ENCODE measurements at places on chromosomes 7 and 10.
A peak's percentile ranks its signal among the peaks of the same experiment; 100 is the strongest.

DNA sequence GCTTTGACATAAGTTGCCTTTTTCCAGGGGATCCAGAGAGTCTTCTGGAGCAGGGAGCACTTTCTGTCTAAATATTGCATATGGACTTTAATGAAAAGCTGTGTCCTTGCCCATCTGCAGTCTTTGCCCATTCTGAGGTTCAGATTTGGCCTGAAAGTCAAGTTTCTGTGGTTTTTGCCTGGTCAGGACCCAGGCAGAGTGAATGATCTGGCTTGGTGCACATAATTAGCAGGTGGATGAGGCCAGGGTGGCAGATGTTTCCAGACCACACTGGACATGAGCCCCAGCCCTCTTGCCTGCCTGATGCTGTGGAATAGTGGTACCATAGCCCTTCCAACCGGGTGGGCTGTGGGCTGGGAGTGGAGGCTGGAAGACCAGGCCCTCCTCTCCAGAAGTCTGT lies 11.0 kb downstream of the HECW1 start:
- DNase-seq = no peak

GRCh38 chr10:17454161-17455014 lies at the start of gene ST8SIA6:
Gene ST8SIA6 (minus strand): TSS chr10:17454595. CDS start chr10:17454255, 340 bp downstream.
- DNase-seq = peak; percentile 40

DNA sequence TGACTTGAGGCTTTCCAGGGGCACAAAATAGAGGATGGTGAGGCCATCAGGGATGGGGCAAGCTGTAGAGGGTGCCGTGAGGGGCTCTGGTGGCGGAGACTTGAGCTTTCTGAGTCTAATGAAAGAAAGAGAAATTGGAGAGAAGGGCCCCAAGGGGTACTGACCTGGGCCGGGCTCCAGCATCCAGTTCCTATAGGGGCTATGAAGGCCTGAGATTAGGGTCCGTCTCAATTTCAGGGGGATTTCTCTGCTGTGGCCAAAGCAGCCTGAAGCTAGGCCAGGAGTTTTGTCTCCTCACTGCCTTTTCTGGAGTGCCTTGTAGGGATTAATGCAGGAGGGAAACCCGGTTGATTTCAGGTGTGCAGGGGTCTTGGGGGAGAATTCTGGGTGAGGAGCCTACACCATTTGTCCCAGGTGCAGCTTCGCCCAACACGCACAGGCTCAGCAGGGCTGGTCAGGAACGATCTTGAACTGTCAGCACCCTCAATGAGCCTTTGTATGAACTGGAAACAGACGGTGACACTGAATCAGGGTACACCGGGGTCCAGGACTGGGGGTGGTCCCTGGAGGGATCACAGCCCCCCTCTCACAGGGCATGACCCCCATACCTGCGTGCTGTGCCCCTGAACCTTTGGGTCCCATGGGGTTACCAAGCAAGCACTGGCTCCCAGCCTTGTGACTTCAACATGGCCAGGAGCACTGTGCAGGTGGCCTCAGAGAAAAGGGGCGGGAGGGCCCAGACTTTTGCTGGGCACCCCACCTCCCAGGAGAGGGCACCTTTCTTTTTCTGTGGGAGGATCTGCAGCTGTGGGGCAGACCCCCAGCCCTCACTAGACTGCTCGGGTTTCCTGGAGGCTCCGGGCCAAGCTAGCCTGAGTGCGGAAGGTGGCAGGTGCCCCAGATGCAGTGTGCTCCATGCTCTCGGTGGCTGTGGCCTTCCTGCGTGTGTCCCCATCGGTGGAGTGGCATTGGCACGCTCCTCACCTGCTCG lies 122.9 kb upstream of the RET start:
- no peak for DNase-seq

DNA sequence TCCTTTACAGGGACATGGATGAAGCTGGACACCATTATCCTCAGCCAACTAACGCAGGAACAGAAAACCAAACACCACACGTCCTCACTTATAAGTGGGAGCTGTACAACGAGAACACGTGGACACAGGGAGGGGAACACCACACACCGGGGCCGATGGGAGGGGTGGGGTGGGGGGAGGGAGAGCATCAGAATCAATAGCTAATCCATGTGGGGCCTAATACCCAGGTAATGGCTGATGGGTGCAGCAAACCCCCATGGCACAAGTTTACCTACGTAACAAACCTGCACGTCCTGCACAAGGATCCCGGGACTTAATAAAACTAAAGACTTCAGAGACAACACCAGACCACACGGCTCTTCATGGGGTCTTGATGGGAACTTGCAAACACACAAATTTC lies 82.2 kb upstream of the DIP2C start:
- no peak for DNase-seq

DNA sequence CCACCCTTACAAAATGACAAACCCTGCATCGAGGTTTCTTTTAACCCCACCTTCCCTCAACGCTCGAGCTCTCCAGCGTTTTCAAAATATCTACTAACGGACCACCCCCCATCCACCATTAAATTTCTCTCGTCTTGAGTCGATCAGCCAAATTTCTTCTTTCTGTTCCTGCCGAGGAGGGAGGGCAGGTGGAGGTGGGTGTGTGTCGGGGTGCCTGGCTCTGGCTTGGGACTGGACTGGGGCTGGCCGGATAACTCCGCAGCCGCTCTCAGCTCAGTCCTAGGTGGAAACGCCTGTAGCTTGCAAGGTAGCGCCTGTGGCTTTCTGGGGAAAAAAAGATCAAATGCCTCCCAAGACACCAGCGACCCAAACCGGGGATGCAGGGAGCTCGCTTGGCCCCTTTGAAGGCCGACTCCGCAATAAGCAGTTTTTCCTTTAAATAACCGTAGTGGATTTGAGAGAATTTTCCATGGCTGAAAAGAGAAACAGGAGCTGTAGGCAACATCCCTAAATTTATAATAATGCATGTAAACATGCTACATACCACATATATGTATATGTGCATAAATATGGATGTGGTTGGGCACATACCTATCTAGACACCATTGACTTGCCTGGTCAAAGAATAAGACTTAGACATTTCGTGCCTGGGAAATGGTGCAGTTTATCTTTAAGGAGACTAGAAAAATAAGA lies 1.9 kb upstream of the TMEM178B start:
- DNase-seq = no peak

DNA sequence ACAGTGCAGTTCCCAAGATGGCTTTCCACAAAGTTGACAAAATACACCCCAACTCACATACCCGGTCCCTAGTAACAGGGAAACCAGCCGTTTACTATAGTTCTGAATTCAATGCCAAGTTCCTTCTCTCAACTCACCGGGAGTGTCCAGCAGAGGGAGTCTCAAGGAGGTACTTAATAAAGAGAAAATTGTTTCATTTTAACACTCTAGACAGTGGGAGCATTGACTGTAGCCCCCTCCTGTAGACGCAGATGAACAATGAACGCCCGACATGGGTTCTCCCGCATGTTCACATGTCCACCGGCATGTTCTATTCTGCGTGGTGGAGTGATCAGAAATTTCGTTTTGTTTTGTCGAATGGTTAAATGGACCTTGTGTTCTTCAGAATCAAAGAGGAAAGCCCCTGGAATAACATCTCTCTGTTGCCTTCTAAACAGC lies 1.9 kb downstream of the HIPK2 start:
- DNase-seq = peak; percentile 51

GRCh38 chr10:108812296-108812695 lies 1111.0 kb downstream of the XPNPEP1 start:
- no peak for DNase-seq

GRCh38 chr10:36683421-36683820 lies 442.0 kb upstream of the ANKRD30A start:
- DNase-seq = no peak

- peak; percentile 63 for DNase-seq
Measured at GRCh38 chr7:151518105-151518946, 1.4 kb downstream of the RHEB start.

DNA sequence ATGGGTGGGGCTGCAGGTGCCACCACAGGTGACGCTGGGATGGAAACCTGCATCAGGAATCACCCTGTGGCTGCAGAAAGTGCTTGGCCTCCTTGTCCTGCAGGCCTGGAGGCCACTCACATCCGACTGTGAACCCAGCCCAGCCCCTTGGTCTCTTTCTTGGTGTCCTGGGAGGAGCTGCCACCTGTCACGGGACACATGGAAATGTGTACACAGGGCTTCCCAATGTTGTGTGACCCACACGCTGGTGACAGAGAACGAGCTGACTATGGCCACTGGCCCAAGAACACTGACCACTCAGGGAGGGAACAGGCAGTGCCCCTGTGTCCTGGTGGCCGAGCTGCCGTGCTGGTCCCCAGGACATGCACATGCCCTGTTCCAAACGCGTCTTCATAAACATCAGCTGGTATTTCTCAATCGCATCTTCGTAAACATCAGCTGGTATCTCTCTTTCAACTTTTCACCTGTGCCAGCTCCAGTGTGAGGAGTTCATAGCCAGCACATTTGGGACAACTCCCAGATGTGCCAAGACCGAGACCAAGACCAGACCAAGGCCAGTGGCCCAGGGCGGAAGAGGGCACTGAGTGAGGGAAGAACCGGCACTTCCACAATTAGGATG lies 57.9 kb upstream of the INPP5A start:
- DNase-seq = no peak

DNA sequence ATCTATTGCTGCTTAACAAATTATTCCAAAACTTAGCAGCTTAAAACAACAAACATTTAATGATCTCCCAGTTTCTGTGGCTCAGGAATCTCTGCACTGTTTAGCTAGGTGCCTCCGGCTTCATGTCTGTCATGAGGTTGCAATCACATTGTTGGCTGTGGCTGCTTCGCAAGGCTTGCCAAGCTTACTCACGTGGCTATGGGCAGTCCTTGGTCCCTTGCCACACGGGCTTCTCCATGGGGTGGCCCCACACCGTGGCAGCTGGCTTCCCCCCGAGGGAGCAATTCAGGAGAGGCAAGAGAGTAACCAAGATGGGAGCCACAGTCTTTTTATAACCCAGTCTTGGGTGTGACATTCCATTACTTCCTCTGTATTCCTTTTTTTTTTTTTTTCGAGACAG lies 67.4 kb downstream of the NEURL1 start:
- DNase-seq = no peak

GRCh38 chr10:86258941-86259340 lies 107.7 kb downstream of the GRID1 start:
- no peak for DNase-seq

DNA sequence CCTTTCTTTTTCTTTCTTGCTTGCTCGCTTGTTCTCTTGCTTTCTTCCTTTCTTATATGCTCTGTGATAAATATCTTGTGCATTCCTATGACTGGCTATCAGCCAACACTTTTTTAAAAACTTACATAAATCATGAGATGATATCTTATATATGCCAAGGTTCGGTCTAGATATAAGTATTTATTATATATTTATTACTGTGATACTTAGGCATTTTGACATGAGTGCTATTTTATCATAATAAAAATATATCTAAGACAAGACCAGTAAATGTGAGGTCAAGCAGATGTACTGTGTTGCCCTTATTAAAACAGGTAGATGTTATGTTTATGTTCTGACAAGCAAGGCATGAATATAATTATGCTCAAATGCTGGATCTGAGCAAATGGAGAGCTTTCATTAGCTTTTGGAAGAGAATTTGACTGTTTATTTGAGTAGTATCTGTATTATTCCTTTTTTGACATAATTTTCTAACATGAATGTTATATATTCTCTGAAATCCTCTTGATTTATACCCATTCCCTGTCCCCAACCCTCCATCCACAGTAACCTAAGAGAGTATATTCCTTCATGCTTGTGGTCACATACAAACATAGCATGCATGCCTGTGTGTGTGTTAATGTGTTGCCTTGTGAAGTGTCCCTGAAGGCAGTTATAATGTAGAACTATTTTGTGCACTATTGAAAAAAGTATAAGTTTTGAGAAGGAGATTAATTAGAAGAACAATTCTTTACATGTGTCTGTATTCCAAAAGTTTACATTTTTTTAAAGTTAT lies 158.0 kb downstream of the HDAC9 start:
- DNase-seq = no peak

GRCh38 chr7:131482800-131483199 lies 73.6 kb downstream of the PODXL start:
- DNase-seq = no peak

DNA sequence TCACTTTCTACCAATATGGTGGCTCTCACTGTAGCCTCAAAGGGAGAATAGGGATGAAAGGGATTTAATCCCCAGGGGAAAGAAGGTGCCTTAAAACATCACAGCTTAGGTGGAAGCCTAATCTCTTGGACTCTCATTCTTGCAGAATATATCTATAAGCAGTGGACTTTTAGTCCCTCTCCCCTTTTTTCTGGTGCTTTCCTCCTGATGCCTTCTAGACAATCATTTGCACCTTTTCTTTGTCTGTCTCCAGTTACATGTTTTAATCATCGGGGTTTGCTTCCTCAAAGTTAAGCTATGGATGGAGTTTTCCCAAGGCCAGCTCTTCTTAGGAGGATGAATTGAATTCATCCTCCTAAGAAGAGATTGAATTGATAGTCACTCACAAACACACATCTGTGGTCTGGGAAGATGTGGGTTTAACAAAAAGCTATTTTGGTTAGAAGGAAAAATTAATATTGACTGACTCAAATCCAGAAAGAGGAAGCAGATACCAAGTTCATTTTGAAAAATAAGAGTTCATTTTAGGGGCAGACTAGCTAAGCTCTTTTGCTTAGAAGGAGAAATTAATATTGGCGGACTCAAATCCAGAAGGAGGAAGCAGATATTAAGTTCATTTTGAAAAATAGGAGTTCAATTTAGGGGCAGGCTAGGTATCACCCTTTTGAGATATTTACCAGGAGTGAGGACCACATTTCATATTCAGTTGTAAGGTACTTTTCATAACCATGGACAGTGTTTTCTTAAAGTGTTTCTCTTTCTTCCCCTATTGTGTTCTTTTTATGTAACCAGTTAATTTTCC lies 35.2 kb upstream of the PLEKHS1 start:
- DNase-seq = no peak

- no peak for DNase-seq
Measured at GRCh38 chr10:690372-691161, 1.1 kb upstream of the DIP2C start.

- no peak for DNase-seq
Measured at GRCh38 chr7:66697449-66698438, 42.8 kb upstream of the RABGEF1 start.

DNA sequence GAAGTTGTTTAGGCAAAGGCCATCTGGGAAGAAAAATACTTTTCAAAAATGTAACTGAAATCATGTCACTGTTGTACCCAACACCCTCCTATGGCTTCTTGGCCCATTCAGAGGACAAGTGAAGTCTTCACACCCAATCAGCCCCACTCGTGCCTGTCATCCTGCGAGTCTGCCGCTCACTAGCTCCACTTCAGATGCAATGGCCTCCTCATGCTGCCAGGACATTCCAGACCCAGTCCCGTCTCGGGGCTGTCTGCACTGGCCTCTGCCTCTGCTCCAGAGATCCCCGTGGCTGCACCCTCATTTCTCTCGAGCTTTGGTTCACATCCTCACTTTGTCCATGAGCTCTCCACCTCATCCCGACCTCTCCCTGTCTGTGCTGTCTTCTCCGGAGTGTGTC lies 227.1 kb downstream of the KCNMA1 start:
- no peak for DNase-seq

- no peak for DNase-seq
Measured at GRCh38 chr7:46007990-46008643, 87.0 kb upstream of the IGFBP3 start.

DNA sequence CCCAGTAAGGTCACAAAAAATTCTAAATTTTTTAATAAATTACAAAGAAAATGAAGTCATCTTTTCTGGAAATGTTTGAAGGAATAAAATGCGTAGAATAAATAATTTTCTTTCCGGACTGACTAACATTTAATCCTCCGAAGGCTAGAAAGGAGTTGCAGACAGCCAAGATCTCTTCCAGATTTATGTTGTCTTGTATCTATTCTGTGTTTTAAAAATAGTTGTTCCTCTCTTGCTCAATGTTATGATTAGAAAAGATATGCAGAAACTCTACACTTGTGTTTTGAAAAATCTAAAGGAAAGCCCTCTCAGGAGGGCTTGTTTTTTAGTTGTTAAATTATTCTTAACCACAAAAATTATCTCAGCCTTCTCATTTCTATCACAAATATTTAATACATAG lies 70.7 kb downstream of the MACC1 start:
- DNase-seq = no peak

Measured in stimulated activated CD4-positive, alpha-beta T cell treated with anti-CD3 and anti-CD28 coated beads, Interleukin-4, amount 100 ng/mL, for 4 hours (primary cell).